Fibroblast of pulmonary artery (primary cell): ENCODE measurements at places on chromosomes 4 and X.

GRCh38 chr4:47368211-47368610, 95.3 kb downstream of the COMMD8 start:
- no peak for DNase-seq

DNA sequence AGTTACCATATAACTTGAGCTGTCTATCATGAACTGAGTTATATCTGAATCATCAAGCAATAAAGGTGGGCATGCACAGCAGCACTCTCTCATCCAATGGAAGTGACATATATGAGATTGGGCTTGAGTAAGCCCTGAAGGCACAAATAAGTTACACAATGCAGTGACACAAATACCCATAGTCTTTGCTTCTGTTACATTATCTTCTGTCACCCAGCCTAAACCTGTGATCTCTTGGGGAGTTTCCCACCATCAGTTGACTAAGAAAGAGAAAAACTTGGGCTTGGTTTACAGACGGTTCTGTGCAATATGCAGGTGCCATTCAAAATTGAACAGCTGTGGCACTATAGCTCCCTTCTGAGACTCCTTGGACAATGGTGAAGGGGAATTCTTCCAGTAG, 138.8 kb upstream of the IL15 start:
- DNase-seq = no peak

DNA sequence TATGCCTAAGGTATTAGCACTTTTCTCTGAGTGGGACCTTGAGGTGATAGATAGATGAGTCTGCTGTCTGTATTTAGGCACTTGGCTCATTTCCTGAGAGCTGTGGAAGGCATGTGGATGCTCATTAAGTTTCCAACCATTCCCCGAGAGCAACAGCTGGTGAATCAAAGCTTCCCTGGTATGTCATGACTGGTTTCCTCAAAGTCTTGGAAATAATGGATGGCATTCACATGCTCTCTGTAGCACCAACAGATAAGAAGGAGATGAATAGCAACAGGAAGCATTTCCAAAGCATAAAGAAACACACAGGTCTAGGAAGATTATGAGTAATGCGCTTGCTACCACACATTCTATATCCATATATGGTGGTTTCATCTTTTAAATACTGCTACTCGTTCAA, 118.3 kb upstream of the ETNPPL start:
- DNase-seq = peak; percentile 92

- no peak for DNase-seq
Observed at GRCh38 chrX:107293056-107293455, 86.6 kb downstream of the DNAAF6 start.

GRCh38 chr4:89995814-89996213, 101.2 kb downstream of the MMRN1 start:
- no peak for DNase-seq

DNA sequence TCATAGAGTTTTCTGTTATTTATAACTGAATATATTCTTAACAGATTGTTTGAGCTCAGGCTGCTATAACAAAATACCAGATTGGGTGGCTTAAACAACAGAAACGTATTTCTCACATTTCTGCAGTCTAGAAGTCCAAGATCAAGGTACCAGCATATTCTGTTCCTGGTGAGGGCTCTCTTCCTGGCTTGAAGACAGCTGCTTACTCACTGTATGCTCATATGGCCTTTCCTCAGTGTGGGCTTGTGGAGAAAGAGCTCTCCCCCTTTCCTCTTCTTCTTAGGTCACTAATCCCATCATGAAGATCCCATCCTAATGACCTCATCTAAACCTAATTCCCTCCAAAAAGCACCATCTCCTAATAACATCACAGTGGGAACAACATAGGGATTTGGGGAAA, 117.8 kb downstream of the RASGEF1B start:
- no peak for DNase-seq

DNA sequence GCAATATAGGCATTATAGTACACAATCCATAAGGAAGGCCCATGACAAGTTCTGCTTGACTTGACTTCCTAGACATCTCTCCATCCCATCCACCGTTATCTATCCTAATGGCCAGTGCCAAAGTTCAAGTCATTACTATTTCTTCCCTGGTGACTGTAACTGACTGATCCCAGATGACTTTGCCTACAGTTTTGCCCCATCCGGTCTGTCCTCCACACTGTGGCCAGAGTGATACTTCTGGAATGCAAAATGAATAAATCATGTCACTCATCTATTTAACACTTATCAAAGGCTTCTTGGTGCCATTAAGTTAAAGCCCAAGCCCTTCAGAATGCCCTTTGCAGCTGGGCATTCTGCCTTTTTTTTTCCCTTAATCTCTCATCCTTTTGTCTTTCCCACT, 130.8 kb downstream of the PPARGC1A start:
- no peak for DNase-seq

DNA sequence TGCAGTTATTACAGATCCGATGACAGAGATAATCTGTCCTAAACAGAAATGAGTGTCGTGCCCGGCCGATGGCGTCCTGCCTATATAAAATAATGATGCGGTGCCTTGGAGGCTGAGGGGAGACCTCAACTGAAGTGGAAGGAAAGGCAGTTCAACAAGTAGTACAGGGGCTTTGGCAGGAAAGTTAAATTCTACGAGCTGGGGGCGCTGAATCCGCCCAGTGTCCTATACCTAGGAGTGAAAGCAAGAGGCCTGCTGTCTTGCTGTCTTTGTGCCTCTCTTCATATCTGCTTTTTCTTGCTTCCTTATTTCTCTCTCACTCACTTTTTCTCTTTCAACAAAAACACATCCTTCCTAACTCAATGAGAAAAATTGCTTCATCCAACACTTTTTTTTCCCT, 82.2 kb upstream of the PRPS2 start:
- no peak for DNase-seq

DNA sequence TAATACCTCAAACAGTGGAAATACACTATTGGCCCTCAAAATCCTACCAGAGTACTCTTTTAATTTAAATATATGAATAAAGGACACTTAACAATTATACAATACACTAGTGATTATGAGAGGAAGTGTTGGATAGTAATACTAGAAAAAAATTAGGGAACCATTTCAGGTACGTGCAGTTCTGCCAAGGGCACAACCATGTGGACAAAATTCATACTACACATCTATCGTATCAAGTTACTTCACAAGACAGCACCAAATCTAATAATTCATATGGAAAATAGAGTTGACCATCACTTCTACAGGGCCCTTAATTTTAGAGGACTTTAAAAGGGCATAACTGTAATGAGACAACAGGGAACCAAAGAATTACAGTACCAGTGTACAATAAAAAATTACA, 69.2 kb upstream of the ZCCHC13 start:
- DNase-seq = no peak

DNA sequence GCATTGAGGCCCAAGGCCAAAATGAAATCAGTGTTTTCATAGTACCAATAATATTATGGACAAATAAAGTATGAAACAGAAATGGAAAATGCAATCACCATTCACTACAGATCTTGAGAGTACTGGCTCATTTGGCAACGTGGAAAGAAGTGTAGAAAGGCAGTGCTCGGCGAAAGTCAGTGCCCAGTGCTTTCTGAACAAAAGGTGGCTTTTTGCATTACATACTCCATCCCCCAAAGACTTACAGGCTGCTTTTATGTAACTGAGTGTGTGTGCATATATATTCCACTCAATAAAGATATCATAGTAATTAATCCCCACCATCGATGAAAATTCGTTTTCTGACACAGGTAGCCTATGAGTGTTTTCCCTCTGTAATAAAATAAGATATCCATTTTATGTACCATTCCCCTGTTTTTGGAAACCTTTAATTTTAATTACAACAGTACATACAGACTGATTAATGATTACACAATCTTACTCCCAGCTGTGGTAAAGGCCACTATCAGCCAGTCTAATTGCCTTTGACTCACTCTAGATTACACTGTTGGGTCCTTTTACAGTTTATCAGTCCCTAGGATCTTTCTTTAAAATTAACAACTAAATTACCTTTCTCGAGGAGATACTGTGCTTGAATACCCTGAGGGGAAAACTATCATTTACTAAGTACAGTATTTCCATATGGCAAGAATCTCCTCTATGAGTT, 65.9 kb downstream of the MAD2L1 start:
- DNase-seq = no peak

GRCh38 chrX:20412871-20413486, 146.3 kb upstream of the RPS6KA3 start:
- DNase-seq = no peak

- DNase-seq = no peak
Observed at GRCh38 chr4:149160370-149160769, 655.3 kb downstream of the IQCM start.

DNA sequence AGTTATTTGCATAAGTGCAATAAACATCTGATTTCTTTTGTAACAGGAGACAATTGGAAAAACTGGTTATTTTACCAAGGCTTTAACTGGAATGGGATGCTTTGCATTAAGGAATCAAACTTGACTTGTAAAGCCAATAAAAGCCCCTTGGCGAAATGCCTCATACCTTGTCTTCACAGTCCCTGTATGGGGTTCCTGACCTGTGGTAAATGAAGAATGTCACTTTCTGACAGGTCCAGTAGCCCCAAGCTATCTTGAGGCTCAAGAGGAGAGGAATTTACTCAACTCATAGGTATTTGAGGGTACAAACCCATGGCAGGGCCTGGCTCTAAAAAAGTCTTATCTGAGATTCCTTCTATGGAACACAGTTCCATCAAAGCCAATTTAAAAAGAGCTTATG, 78.0 kb downstream of the ACOX3 start:
- no peak for DNase-seq

GRCh38 chr4:98068495-98068894, 74.8 kb downstream of the STPG2 start:
- DNase-seq = no peak

DNA sequence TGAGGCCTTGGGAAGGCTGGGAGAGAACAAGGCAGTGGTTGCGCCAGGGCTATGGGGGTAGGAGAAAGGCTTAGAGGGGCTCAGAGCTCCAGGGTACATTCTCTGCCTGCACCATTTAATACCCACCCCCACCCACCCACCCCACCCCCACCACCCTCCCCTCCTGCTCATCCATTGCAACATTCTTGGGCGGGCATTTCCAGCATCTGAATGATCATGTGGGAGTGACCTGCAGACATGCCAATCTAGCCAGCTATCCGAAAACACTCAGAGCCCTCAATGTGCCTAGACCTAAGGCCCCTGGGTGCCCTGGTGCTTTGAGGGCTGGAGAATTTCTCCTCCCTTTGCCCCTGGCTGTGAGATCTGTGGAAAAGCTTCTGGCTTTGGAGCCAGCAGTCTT, 3.1 kb downstream of the SLC34A2 start:
- DNase-seq = no peak

DNA sequence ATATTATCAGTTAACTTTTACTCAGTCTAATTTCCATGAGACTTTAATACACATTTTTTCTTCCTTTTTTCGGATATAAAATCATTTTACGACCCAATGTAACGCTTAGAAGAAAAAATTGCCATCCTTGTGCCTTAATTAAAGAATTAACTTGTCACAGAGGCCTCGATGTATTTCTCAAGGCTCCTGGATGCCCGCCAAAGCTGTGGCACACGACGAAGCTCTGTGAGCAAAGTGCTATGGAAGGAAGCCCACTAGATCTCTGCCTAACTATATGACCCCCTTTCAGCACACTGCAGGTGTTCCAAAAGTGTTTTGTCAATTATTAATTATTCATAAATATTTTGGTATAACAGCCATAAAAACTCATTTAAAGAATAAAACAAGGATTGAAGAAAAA, 54.4 kb downstream of the TAPT1 start:
- DNase-seq = no peak

- DNase-seq = peak; percentile 66
Observed at GRCh38 chr4:93199492-93199891, 629.1 kb upstream of the ATOH1 start.

DNA sequence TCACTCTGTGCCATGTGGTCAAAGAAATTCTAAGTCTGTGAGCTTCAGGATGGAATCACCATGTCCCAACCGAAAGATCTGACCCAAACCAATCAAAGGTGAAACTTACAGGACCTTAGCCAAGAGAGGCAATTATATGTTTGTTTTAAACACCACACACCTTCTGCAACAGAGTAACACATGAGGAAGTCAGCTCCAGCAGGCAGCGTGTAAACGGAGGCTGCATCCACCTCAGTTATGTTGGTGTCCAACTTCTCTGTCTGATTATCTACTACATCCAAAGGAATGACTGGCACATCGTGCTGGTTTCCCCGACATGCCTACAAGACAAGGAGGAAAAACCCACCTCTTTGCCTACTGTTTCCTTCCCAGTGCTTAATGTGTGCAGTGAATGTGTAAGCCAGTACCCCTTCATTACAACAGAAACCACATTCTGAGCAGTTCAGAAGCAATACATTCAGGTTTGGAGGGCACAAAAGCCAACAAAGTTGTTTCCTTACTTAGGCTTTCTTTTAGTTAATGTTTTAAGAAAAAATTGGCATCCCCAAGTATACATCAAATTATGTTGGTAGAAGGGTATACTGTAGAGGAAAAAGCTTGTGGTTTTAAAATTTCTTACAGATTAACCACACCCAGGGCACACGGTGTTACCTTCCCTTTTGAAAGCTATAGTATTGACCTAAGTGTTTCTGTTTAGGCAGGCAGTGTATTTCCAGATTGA, 12.4 kb downstream of the CASP6 start:
- DNase-seq = no peak

DNA sequence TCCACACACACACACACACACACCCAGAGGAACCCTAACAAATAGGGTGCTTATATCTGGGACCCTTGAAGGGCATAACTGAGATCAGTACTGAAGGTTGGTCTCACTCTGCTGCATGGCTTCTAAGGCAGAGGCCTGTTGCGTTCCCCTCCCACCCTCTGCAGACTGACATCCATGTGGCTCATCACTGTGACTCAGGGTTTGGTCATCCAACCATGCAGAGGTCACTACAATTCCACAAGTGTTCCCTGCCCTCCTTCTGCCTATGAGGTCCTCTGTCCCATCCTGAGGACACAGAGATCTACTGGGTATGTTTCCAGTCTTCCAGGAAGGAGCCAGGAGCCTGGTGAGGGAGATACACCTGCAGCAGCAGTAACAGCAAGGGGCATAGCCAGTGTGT, 55.8 kb downstream of the XAGE2 start:
- peak; percentile 1 for DNase-seq

DNA sequence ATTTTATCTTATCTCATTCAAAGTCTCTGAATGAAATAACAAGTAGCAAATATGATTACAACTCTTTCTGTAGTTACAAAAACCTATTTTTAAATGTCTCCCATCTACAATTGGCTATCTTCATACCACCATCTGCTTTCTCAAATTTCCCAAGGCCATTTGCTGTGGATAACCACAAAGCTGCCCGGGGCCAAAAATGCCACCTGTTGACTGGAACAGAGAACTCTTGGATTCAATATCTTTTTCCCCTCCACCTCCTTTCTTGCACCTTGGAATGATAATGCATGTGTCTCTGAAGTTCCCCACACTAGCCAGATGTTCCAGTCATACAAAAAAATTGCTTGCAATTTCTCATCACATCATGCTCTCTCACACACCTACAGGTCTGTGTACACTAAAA, 93.3 kb upstream of the SCML1 start:
- DNase-seq = no peak

- DNase-seq = no peak
Observed at GRCh38 chr4:28482580-28483270, 1622.1 kb downstream of the STIM2 start.

- DNase-seq = no peak
Observed at GRCh38 chr4:70715097-70715496, 6.7 kb upstream of the RUFY3 start.
